ENCODE measurements at places on chromosomes 7 and 10.

DNA sequence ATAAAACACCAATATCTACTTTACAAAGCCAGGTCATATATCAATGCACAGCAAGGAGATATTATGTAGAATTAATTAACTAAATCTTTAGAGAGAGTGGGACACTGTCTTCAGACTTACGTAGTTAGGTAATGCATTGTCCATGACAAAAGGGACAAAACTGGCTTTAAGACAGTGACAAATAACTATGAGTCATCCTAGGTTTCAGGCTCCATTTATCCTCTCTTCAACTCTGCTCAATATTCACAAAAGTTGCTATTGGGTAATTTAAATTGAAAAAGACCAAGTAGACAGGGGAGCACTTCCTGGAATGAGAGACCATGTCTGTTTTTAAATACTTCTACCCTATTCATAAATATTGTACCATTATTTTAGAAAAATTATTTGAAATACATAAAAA, 464.5 kb downstream of the ARL4A start:
- H3K36me3 ChIP-seq, result no peaks in the 10 kb centered on the region
- H3K27ac ChIP-seq, result no peak overlapping the region
- no peak for DNase-seq

DNA sequence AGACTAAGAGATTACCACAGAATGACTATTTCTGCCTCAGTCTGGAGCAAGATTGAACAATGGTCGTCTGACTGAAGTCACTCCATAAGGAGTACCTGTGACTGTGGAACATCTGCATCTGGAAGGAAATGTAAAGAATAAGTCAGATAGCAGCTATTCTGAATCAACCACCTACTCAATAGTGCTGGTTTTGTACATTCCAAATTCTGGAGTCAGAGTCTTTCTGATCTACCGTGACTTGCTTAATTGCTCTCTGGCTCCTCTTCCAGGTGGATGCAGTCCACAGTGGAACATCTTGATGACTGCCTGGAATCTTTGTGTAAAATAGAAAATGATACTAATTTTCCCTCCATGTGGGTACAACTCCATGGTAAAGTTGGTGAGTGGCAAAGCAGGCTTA, 156.3 kb upstream of the SEMA3C start:
- H3K27ac ChIP-seq, result no peak overlapping the region
- H3K4me1 ChIP-seq, result no peaks in the 10 kb centered on the region
- no peaks in the 10 kb centered on the region for H3K36me3 ChIP-seq
- no peak overlapping the region for H3K4me3 ChIP-seq

GRCh38 chr10:69715899-69716606, 85.7 kb upstream of the COL13A1 start:
- no peaks in the 10 kb centered on the region for H3K36me3 ChIP-seq
- H3K27ac ChIP-seq, result no peak overlapping the region
- H3K27me3 ChIP-seq, result peaks cover 14% of the 10 kb centered on the region
- H3K4me1 ChIP-seq, result no peaks in the 10 kb centered on the region

DNA sequence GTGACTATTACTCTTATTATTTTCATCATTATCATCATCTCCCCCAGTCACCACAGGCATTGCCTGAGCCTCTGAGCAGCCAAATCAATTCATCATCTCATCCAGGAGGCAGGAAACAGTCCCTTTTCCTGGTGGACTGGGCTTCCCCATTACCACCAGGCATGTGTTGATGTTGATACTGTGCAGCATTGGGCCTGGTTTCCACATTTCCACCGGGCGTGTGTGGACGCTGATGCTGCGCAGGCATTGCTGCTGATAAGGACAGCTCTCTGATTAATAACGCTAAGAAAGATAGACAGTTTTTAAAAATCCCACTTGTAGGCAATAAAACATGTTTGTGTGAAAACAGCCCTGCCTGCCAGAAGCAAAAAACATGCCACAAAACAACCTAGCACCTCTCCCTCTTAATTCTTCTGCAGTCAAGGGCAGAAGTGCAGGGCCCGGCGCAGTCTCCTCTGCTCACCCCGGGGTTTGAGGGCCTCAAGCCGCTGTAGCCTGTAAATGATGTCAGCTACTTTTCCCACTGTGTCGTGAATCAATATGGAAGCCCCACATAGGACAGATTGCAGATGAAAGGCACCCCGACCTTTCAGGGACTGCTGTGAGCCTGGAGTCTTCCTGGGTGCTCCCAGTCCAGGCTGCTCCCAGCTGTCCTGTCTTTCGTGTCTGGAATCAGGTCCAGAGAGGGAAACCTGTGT, 216.0 kb downstream of the WDR37 start:
- no peaks in the 10 kb centered on the region for H3K36me3 ChIP-seq
- peaks cover 2% of the 10 kb centered on the region for H3K27me3 ChIP-seq
- DNase-seq, result no peak
- H3K4me3 ChIP-seq, result no peak overlapping the region
- H3K4me1 ChIP-seq, result no peaks in the 10 kb centered on the region

DNA sequence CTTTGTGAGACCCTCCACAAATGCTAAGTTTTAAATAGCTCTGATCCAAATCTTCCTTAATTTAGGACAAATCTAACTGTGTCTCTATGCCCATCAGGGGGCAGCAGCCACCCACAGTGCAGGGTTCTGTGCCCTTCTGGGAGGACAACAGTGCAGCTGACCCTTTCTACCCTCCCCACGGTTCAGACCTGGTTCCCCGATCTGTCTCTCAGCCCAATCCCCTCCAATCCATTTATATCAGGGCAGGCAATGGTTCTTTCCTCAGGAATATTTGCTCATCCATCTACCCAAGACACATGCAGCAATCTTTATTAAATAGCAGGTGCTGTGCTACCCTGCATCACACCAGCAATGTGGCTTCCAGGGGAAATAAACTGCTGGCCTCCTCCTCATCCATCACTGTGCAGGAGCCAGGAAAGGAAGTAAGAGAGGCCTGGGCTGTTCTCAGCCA, 4.0 kb upstream of the RBM28 start:
- DNase-seq, result no peak
- H3K27me3 ChIP-seq, result peaks cover 6% of the 10 kb centered on the region
- H3K4me3 ChIP-seq, result no peak overlapping the region
- H3K4me1 ChIP-seq, result peaks cover 15% of the 10 kb centered on the region
- no peak overlapping the region for H3K27ac ChIP-seq
- H3K36me3 ChIP-seq, result no peaks in the 10 kb centered on the region

GRCh38 chr10:98916526-98917125, 319.0 kb downstream of the HPSE2 start:
- no peaks in the 10 kb centered on the region for H3K4me1 ChIP-seq
- DNase-seq, result no peak
- H3K4me3 ChIP-seq, result no peak overlapping the region
- no peak overlapping the region for H3K27ac ChIP-seq
- no peaks in the 10 kb centered on the region for H3K36me3 ChIP-seq
- no peaks in the 10 kb centered on the region for H3K27me3 ChIP-seq

DNA sequence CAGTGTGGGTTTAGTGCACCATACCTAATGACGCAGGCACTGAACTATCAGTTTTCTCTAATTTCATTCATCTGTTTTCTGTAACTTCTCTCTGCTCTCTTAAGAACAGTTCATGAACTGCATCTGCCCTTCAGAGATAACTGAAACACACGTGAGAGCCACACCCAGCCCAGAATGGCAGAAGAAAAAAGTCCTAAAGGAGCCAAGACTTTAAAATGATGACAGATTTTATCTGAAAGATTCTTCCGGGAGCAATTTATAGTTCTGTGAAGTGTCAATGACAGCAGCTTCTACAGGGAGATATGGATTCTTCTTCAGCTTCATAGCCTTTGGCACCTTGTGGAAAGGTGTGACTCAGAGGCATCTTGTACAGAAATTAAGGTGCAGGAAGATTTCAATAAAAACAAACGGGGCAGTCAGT, 211.5 kb upstream of the SLC26A5 start:
- DNase-seq, result no peak
- H3K36me3 ChIP-seq, result no peaks in the 10 kb centered on the region
- no peaks in the 10 kb centered on the region for H3K4me1 ChIP-seq
- no peak overlapping the region for H3K27ac ChIP-seq
- H3K4me3 ChIP-seq, result no peak overlapping the region
- H3K27me3 ChIP-seq, result peaks cover 2% of the 10 kb centered on the region

DNA sequence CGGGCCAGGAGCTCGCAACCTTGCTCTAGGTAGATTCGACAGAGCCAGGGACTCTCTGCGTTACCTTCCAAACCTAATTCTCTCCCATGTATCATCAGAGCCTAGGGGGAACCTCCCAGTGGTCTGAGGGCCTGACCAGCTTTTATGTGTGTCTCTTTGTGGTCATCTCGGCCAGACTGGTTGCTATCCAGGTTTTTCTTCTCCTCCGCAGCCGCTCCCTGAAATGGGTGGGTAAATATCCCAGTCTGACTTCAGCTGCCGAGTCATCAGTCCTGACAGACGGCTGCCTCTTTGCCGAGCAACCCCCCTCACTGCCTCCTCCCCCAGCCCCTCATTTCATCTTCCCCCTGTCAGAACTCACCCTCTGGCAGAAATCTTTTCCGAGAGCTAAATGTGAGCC, 578.1 kb downstream of the LRMDA start:
- H3K4me3 ChIP-seq, result no peak overlapping the region
- no peak overlapping the region for H3K27ac ChIP-seq
- no peaks in the 10 kb centered on the region for H3K27me3 ChIP-seq
- H3K36me3 ChIP-seq, result no peaks in the 10 kb centered on the region

DNA sequence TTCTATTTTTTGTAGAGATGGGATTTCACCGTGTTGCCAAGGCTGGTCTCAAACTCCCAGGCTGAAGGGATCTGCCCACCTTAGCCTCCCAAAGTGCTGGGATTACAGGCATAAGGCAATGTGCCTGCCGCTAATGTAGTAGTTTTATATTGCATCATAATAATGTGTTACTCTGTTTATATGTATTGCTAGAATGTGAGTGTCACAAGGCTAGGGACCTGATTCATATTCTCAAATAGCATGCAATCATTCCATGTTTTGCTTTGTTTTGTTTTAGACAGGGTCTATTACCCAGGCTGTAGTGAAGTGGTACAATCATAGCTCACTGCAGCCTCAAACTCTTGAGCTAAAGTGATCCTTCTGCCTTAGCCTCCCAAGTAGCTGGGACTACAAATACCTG, 13.5 kb downstream of the CCL26 start:
- peaks cover 6% of the 10 kb centered on the region for H3K4me1 ChIP-seq
- no peaks in the 10 kb centered on the region for H3K27me3 ChIP-seq
- H3K36me3 ChIP-seq, result no peaks in the 10 kb centered on the region
- no peak overlapping the region for H3K27ac ChIP-seq
- DNase-seq, result no peak
- H3K4me3 ChIP-seq, result no peak overlapping the region

DNA sequence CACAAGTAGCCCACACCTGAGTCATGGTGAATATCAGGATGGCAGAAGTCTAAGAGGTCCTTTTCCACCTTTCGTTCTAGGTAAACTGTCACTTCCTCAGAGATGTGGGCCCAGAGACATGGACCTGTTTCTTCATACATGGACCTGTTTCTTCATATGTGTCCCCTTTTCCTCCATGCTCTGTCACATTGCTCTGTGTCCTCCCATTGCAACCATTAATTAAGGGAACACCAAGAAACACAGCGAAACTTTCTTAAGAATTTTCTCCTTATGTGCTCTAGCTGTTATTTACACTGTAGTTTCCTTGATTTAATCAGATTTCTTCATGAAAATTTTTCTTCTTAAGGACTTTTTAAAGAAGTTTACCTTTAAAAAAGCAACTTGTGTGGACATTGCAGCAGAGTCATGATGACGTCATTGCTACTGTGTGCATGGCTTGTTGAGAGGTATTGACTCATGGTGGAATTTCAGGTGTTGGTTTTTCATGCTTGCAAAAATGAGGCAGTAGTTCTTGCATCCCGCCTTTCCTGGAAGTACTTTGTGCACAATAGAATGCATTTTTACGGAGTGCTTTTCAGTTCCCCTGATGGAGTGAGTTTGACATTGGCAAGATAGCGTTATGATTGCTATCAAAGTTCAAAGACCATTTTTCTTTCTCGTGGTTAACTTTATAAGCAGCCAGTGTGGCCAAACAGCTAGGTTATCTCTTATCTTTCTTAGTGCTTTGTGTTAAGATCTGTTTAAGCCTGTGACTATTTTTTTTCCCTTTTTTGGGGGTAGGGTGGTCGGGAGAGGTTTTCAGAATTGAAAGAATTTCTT, 37.7 kb downstream of the CFAP58 start:
- H3K4me3 ChIP-seq, result no peak overlapping the region
- peaks cover 42% of the 10 kb centered on the region for H3K4me1 ChIP-seq
- no peak for DNase-seq
- no peaks in the 10 kb centered on the region for H3K36me3 ChIP-seq
- H3K27ac ChIP-seq, result peak overlapping the region; percentile 40

DNA sequence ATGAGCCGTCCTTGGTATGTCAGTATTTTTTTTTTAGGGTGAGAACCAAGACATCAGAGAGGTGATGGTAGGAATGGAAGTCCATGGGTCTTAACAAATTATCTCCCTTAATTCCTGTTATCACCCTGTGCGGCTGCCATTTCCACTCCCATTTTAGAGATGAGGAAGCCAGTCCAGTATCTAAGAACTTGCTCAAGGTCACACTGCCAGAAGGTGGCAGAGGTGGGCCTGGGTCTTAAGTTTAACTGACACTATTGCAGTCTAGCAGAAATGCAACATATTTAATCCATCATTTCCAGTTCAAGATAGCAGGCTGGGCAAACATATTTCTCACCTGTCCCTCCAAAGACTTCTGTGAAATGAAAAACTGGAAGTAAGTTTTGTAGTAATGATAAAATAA, 108.3 kb downstream of the GLI3 start:
- no peak overlapping the region for H3K4me3 ChIP-seq
- no peak for DNase-seq
- peaks cover 21% of the 10 kb centered on the region for H3K4me1 ChIP-seq
- H3K27ac ChIP-seq, result no peak overlapping the region
- H3K27me3 ChIP-seq, result peaks cover 7% of the 10 kb centered on the region

GRCh38 chr7:47610506-47611044, 28.7 kb upstream of the TNS3 start:
- H3K4me3 ChIP-seq, result no peak overlapping the region
- H3K4me1 ChIP-seq, result no peaks in the 10 kb centered on the region
- no peak for DNase-seq
- peaks cover 2% of the 10 kb centered on the region for H3K27me3 ChIP-seq
- H3K27ac ChIP-seq, result no peak overlapping the region

DNA sequence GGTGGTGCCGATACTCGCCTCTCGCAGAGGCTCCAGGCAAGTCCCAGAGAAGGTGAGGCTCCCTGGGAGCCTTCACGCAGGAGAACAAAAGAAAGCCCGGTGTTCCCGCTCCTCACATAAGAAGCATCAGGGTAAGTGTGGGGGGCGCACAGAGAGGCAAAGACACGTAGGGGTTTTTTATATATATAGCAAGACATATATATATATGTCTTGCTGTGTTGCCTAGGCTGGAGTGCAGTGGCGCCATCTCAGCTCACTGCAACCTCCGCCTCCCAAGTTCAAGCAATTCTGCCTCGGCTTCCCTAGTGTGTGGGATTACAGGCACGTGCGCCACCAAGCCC, 61.3 kb downstream of the PDIA4 start:
- H3K4me1 ChIP-seq, result peaks cover 39% of the 10 kb centered on the region
- no peaks in the 10 kb centered on the region for H3K36me3 ChIP-seq
- H3K4me3 ChIP-seq, result peak overlapping the region; percentile 91
- no peak overlapping the region for H3K27ac ChIP-seq
- no peak for DNase-seq
